KG1 (cell line): ENCODE measurements at places on chromosomes 16 and 17.

- DNase-seq, result no peak
These were observed 6.5 kb downstream of the CACNA1H start for GRCh38 chr16:1159325-1159972.

DNA sequence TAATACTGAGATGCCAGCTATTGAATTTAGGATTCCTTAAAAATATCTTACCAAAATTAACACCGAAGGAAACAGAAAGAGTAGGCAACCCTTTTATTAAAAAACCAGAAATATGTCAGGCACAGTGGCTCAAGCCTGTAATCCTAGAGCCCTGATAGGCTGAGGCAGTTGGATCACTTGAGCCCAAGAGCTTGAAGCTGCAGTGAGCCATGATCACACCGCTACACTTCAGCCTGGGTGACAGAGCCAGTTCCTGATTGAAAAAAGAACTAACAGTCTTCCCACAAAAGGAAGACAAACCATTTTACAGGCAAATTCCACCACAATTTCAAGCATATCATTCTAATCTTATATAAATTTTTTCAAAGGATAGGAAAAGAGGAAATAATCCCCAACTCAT lies 15.6 kb downstream of the SLFN12 start:
- DNase-seq, result no peak

GRCh38 chr17:12964162-12964561 lies 53.7 kb downstream of the ELAC2 start:
- no peak for DNase-seq

GRCh38 chr16:80084614-80085013 lies 456.2 kb upstream of the DYNLRB2 start:
- no peak for DNase-seq

- no peak for DNase-seq
These were observed 1.4 kb upstream of the ITGB3 start for GRCh38 chr17:47252209-47252608.

- DNase-seq, result no peak
These were observed 1.0 kb downstream of the IRX3 start for GRCh38 chr16:54285414-54286089.

- DNase-seq, result no peak
These were observed 96.6 kb downstream of the TBC1D16 start for GRCh38 chr17:79939094-79939435.

GRCh38 chr16:10641953-10642949 lies 52.5 kb downstream of the TEKT5 start:
- no peak for DNase-seq

DNA sequence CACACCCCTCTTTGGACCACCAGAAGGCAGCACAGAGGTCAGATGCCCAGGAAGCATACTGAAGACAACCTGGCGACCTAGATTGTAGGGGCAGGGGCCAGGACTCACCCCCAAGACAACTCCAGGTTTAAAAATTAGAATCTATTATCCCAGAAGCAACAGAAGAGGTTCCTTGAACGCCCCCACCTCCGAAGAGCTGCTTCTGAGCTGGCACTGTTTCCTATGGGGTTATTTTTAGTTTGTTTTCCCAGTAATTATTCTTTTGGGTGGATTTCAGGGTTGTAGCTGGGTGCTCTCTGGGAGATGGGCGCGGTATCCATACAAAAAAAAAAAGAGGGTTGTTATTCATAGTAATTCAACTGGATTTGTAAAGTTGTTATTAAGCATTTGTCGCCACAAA lies 10.4 kb upstream of the TMEM132E start:
- DNase-seq, result no peak

DNA sequence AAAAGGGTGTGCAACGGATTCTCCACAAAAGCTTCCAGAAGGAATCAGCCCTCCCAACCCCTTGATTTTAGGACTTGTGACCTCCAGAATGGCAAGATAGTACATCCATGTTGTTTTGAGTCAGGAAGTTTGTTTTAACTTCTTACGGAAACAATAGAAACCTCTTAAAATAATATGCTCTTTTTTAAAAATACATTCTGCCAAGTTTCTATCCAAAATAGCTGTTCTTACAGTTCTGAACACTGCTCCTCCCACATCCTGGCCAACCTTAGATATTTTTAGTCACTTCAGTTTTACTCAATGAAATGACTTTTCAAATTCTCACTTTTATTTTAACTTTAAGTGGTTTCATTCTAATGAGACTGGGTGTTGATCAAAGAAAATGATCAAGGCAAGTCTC lies 156.4 kb downstream of the ZNF18 start:
- no peak for DNase-seq

- DNase-seq, result no peak
These were observed 18.1 kb upstream of the SHCBP1 start for GRCh38 chr16:46638947-46639925.

DNA sequence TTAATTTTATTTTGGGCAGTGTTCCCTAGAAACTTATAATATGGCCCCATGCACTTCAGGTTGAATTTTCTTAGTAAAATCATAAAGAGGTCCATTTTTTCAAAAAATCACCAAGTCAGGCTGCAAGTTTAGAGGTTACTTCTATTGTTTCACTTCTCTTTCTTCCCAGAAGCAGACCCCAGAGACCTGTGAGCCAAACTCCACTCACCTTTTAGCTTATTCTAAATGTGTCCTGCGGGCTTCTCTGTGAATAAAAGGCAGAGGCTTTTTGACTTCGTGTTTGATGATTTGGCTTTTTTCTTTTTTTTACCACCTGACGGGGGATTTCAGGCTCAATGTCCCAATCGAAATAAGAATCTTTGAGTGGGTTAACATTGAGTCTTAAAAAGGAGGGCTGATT lies 7.4 kb downstream of the PRKCB start:
- DNase-seq, result no peak

GRCh38 chr16:70746040-70746707 lies 54.8 kb downstream of the VAC14 start:
- DNase-seq, result no peak

GRCh38 chr17:74738051-74738996 lies 1.3 kb downstream of the RAB37 start:
- DNase-seq, result peak; percentile 81

- no peak for DNase-seq
These were observed 15.7 kb upstream of the RNF222 start for GRCh38 chr17:8413328-8413727.

DNA sequence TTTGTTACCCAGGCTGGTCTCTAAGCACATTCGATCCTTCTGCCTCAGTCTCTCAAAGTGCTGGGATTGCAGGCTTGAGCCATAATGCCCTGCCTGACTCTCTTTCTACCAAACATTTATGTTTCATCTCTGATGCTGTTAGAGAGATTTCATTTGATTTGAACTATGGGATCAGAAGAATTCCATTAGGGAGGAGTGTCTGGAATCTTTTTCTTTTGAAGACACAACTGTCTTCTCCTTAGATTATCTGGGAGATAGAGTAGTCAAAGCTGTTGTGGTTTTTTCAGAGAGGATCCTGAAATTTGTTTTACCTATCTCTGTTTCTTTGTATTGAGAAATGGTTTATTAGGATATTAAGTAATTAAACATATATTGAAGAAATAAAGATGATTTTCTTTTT lies 29.4 kb downstream of the WIPF2 start:
- DNase-seq, result no peak

- no peak for DNase-seq
These were observed 22.8 kb downstream of the PRKCB start for GRCh38 chr16:23858542-23858941.

GRCh38 chr17:37225465-37225864 lies 150.3 kb upstream of the C17orf78 start:
- DNase-seq, result no peak

GRCh38 chr16:73713778-73714495 lies 582.7 kb upstream of the PSMD7 start:
- DNase-seq, result no peak

DNA sequence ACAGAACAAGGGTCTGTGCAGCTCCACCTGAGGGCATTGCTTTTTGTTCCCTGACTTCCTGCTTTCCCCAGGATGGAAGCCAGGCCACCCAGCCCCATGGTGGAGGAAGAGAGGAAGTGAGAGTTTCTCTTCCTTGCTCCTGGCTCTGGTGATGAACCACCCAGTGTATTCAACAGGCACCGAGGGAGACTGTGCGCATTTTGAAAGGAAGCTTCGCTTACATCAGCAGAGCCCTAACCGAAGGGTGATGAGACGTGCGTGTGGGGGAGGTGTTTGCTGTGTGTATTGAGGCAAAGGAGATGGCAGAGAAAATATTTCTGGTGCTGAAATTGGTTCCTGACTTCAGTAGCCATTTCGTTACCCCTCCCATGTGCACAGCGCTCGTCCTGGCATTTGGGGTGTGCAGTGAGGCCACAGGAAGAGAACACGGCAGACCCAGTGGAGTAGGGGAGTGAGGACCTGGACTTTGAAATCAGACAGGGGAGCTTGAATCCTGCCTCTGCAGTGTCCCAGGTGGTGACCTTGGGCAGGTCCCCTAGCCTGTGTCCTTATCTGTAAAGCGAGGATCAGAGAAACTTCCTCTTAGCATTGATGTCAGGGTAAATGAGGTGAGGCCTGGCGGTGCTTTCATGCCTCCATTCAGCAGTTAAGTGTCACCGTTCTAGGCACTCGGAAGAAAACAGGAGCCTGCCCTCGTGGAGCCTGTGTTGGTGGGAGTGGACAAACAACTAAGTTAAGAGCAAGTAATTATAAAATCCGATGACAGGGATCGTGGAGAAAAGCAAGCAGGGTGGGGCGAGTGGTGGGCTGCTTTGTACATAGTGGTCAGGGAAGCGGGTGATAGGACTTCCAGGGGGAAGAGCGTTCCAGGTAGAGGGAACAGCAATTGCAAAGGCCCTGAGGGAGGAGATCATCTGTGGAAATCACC lies 7.4 kb downstream of the CMIP start:
- DNase-seq, result no peak

GRCh38 chr17:39212195-39212810 lies 12.2 kb downstream of the RPL19 start:
- no peak for DNase-seq

DNA sequence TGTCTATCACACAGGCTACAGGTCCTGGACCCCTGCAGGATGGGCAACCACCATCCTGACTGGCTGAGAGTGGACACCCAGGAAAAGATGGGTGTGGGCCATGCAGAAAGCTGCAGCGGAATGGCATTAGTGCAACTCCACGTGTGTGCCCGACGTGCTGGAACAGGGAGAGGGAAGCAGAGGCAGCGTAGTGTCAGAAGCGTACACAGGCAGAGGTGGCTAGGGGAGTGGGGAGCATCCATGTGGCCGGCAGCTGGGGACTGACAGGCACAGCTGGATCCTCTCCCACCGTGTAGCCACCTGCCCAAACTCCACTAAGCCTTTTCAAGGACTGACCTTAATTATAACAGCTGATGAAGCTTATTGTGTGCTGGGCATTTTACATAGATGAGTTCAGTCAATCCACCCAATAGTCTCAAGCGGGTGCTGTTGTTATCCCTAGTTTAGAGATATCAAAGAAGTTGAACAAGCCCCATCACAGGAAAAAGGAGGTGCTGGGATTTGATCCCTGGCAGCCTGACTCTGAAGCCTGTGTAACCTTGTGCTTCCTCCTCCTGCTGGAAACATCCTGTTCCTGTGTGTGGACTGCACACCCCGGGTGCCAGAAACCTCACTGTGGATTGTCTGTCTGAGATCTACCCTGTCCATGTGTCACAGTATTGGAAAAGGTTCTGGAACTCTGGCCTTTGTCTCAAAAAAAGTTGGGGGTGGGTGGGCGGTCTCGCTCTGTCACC lies 114.0 kb downstream of the PRKCA start:
- no peak for DNase-seq

DNA sequence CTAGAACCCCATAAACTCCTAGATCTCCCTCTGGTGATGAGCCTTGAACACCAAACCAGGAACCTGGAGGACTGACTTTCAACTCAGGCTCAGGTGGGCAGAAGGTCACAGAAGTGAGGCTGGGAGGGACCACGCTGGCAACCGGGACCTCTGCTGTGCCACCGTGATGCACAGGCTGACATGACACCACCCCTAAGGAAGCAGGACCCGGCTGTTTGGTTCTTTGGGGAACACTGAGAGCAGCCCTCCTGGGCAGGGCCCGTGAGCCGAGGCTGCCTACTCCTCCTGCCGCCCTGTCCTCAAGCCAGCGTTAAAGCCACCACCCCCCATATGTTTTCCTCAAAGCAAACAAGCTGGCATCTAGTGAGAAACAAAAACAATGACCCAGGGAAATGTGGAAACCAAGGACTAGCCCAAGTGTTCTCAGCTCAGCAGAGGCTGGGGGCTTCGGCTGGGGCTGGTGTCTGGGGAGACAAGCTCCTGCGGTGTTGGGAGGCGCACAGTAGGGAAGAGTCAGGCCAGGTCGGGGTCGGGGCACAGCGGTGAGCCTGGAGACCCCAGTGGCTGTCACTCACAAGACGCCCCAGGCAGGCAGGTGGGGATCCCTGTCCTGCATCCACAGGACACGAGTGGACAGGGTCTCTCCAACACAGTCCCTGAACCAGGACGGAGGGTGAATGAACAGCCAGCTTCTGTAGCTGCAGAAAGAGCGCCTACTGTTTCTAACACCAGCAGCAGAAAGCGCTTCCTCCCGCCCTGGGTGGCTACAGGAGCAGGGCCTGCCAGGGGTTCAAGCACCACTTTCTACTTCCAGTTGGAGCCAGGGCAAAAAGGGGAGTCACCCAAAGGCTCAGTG lies 1.7 kb downstream of the SMIM5 start:
- no peak for DNase-seq

GRCh38 chr16:70680495-70681381 lies 5.1 kb downstream of the MTSS2 start:
- DNase-seq, result no peak

DNA sequence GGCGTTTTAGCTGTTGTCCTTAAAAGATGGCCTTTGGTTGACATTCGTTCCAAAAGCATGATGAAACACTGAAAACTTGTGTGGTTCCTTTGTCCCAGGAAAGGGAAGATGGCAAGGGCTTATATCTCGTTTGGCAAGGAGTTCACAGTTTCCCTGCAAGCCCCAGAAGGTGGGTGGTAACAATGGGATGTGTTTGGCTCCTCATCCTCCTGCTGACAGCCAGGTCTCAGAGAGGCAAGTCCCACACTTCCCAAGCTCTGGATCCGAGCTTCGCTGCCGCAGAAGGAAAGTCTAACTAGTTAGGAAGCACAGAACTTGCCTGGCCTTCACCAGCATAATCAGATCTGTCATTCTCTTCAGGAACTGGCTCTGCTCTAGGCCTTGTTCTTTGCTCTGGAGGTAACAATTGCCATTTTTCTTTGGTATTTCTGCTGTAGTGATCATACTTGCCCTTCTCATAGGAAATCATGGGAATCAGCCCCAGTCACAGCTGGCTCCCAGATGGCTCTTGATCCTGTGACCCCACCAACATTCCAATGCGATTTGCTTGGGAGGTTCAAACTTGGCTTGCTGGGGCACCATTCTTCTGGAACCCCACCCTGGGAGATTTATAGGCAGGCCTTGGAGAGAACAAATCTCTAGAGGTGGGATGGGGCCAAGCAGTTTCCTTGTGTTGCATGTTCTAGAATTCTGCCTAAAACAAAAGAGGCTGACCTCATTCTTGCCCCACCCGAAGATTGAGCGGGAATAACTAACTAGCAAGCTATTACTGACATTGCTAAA lies 17.9 kb downstream of the KPNA2 start:
- DNase-seq, result no peak

- no peak for DNase-seq
These were observed 70.0 kb upstream of the HS3ST3A1 start for GRCh38 chr17:13671771-13672170.

GRCh38 chr17:19016297-19016696 lies 11.7 kb upstream of the FAM83G start:
- DNase-seq, result no peak

- no peak for DNase-seq
These were observed 8.6 kb downstream of the C16orf90 start for GRCh38 chr16:3486506-3487215.
